ENCODE measurements at places on chromosomes 1 and 21.

GRCh38 chr21:43644609-43645008 is 14.7 kb downstream of the HSF2BP start:
- DNase-seq = no peak

DNA sequence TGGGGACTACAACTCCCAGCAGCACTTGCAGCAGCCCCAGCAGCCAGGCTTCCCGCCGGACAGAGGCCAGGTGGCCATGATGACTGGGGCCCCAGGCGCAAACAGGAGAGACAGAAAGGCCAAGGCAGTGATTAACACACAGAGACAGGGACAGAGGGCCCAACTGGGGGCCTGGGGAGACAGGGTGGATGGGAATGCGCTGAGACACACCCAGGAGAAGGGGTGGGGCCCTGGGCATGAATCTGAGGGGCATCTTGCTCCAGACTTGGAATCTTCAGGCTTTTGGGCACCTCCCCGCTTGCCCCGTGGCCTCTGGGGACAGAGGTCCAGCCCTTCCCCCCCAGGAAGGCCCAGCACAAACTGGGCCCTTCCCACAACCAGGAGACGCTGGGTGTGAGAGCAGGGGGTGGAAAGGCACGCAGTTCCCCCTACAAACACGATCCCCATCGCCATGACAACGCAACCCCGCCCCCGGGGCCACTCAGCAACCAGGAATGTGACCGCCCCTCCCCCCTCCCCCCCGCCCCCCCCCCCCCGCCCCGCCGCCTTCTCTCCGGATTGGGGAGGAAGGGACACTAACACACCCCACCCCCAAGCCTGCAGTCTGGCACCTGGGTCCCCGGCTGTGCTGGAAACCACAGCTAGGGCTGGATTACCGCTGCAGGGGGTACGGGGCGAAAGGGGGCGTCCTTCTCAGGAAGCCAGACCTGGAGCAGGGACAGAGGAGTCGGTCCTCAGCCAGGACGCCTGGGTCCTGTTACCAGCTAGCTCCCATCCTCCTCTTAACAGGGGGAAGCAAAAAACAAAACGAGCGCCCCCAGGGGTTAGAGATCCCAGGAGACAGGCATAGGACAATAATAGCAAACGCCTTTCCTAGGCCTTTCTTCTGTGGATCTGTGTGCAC is 4.5 kb downstream of the HDGF start:
- DNase-seq = peak; percentile 57

GRCh38 chr1:176111835-176112234 is 95.3 kb downstream of the COP1 start:
- no peak for DNase-seq

DNA sequence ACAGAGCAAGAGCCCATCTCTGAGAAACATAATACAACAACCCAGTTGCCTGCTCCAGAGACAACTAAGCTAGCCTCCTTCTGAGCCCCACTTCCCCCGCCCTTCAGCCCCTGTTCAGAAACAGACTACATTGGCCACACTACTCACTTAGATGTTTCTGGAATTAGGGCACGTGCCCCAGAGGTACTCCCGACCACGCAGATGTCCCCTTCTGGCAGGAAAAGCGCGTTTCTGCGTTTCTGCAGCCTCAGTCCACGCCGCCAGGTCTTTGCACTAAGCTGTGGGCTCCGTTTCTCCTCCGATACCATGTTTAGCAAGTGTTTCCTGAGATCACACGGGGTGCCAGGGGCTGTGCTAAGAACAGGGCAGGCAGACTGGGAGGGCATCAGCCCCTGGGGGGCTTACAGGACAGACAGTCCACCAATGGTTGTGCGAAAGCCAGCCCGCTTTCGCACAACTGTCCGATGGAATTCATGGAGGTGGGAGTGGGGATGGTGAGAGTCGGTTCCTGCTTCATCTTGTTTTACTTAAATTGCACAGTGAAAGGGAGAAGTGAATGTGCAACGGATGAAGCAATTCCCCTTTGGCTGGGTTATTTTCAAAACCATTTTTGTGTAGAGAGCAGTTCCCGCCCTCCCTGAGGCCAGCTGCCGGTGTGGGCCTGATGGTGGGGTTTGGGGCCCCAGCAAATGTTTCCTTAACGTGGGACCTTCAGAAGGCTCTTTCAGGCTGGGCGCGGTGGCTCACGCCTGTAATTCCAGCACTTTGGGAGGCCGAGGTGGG is 2.7 kb downstream of the PIK3CD start:
- no peak for DNase-seq

GRCh38 chr1:53580739-53581475 is 121.7 kb downstream of the DMRTB1 start:
- no peak for DNase-seq

DNA sequence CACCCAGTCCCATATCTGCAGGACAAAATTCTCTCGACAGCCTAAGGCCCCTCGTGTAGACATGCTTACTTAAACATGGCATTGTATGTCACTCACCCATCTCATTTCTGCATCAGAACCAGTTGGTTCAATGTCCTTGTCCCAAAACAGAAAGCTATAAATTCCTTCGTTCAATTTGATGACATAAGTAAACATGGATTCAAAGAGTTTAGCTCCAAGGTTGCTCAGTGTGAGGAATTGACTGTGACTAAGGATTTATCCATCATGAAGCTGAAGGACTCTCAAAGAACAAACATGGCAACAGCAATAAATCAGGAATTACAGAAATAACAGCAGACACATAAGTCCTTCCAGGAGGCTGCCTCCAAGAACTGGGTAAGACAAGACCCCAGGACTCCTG is 237.2 kb downstream of the TOMM20 start:
- DNase-seq = no peak

- DNase-seq = no peak
Measured at GRCh38 chr1:57137980-57138379, 172.2 kb upstream of the C8B start.

DNA sequence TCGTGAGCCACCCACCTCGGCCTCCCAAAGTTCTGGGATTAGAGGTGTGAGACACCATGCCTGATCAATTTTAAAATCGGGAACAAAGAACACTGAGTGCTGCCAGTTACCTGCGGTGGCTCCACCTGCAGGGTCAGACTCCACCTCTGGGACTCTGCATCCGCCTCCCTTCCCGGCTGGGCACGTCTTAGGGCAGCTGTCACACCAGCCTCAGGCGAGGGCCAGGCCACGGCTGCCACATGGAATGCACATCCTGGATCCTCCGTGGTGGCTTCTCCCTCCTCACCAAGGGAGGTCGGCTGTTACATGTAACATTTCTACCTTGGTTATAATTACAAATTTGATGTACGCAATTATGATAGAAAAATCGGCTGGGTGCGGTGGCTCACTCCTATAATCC is 5.9 kb upstream of the MXRA8 start:
- DNase-seq = no peak

GRCh38 chr1:82950606-82951200 is 1048.2 kb downstream of the TTLL7 start:
- no peak for DNase-seq

DNA sequence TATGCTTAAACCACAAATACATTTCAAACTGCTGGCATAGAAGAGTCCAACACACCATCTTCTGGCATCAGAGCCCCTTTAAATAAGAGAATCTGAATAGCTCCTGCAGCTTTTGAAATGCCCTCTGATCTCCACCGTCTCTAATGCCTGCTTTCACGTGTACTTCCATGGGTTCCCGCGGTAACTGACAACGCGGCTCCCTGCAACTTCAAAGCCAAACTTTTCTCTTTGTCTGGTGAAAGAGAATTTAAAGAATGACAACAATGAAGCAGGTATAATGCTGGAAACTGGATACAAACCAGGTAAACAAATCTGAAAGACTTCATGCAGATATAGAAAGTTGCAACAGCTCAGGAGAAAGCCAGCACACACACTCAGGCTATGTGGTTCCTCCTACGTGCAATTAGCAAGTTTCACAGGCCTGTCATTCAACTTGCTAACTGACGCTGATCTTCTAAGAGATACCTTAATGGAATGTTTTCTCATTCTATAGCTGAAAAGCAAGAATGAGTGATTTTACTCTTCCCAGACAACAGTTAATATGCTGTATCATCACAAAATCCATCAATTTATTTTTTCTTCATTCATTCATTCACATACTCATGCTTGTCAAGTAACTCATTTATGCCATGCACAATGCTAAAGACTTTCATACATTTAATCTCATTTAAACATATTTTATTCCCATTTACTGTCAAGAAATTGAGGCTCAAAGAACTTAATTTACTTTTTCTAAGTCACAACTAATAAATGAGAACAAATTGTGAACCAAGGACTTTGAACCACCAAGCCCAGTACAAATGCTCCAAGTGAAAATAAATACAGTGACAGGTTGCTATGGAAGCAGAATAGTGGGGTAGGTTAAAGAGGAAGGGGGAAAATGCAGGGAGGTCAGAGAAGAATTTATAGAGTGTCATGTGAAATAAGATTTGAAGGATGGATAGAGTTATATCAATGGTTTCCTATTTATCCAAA is 202.7 kb upstream of the SNX7 start:
- no peak for DNase-seq

- DNase-seq = no peak
Measured at GRCh38 chr1:119673171-119673940, 25.3 kb upstream of the ZNF697 start.

DNA sequence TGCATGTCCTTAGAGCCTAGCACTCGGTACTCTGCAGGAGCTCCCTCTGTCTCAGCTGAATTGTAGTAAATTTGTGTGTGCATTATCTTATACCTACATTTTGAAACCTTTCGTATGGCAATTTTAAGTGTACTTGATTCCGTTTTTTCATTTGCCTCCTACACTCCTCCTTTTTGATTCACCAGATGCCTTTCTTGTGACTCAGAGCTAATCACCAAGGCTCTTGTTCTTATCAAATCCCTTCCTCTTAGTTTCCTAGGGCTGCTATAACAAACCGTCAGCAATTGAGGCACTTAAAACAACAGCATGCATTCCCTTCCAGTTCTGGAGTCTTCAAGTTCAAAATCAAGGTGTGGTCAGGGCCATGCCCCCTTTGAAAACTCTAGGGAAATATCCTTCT is 261.0 kb downstream of the ASTN1 start:
- DNase-seq = no peak

DNA sequence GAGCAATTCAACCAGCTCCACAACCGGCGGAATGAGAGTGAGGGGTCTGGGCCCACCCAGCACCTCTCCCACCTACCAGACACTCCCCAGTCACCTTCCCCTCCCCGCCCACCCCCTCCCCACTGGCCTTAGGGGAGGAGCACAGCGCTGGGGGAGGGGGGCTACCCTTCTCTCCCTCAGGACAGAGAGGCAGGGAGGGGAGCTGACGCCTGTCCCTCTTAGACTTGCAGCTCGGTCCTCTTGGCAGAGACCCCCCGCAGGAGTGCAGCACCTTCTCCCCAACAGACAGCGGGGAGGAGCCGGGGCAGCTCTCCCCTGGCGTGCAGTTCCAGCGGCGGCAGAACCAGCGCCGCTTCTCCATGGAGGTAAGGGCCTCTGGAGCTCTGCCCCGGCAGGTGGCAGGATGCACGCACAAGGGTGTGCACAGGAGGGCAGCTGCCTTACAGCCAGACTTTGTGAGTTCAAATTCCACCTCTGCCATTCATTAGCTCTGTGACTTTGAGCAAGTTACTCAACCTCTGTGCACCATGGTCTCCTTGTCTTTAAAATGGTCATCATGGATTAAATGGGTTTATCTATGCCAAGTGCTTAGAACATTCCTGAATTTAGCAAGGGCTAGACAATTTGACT is 18.9 kb downstream of the CDK18 start:
- DNase-seq = no peak

GRCh38 chr1:148315071-148315811 is 163.2 kb upstream of the NBPF11 start:
- no peak for DNase-seq

GRCh38 chr1:219278288-219278687 is 104.6 kb downstream of the LYPLAL1 start:
- no peak for DNase-seq

All from T-helper 9 cell (primary cell).